ENCODE measurements at places on chromosomes 4 and X.

DNA sequence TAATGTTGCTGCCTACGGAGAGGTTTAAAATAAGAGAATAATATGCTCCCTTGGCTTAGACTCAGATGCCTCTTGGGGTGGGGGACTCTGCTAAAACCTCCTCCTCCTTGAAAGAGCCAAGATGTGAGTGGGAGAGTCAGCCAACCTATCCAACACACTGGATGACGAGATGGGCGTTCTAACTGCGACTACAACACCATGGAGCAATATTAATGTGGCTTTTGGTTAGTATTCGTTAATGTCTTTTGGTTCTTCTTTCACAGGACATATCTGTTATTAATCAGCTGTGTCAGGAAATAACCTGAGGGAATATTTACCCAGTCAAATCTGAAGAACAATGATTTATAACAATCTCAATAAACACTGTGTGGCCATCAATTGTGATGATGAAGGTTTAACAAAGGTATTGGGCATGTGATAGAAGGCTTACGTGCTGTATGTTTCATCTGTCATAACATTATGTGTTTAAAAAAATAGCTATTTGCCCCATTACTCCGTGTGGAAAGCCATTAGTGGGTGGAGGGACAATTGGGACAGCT lies 143.5 kb upstream of the FTHL17 start:
- DNase-seq: no peak

GRCh38 chr4:149638073-149638472 lies 177.6 kb downstream of the IQCM start:
- no peak for DNase-seq

- no peak for DNase-seq
Measured at GRCh38 chrX:133590703-133591505, 175.6 kb upstream of the GPC4 start.

DNA sequence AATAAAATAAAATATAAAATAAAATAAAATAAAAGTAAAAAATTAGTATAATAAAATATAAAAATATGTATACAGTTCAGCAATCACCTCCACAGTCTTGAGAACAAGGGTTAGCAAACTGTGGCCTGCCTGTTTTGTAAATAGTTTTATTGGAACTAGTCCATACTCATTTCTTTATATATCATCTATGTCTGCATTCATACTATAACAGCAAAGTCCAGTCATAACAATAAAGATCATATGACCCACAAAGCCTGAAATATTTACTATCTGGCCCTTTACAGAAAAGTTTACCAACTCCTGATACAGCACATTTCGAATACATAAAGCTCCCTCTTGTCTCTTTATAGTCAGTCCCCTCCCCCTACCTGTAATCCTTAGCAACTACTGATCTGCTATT lies 111.9 kb downstream of the SLC10A6 start:
- no peak for DNase-seq

GRCh38 chr4:86156531-86156930 lies 203.3 kb downstream of the MAPK10 start:
- no peak for DNase-seq

DNA sequence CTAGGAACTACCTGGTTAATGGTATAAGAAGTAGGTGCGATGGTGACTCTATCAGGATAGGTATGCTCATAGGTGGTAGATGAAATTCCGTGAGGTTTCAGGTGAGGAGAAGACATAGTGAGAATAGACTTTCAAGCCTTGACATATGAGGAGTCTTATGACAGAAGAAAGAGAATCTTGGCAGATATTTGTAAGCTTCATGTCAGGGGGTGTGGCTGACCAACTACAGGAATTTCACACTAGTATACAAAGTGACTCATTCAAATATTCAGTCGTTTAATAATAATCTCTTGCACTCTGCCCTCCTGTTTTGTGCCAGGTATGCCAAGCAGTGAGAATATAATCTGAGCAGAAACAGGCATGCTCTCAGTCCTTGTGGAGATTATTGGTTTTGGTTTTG lies 22.8 kb downstream of the PACRGL start:
- no peak for DNase-seq

GRCh38 chr4:124018383-124019317 lies 622.1 kb downstream of the SPRY1 start:
- no peak for DNase-seq

- no peak for DNase-seq
Measured at GRCh38 chr4:31291238-31291637, 571.1 kb downstream of the PCDH7 start.

GRCh38 chr4:117770269-117771102 lies 263.8 kb upstream of the NDST3 start:
- no peak for DNase-seq

DNA sequence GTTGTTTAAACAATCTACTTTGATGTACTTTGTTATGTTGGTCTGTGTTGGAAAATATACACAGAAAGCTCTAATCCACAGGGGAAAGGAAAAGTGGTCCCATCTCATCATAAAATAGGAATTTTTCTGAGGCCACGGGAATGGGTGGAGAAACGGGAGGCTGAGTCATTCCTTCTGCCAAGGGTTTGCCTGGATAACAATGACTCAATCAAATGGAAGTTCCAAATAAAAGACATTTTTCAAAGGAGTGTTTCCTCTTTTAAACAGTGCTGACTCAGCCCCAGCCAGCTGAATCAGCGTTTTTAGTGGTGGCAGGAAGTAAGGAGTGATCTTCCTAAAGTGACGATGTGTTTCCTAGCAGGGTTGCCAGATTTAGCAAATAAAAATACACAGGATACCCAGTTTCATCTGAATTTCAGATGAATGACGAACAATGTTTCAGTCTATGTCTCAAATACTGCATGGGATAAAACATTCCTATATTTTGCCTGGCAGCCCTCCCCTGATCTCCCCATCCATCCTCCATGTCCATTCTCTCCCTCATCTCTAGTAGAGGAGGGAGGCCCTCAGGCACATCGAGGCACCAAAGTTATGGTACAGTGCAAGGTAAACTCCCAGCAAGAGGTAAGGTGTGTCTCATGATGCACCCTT lies 345.4 kb upstream of the GATB start:
- DNase-seq: no peak

- DNase-seq: no peak
Measured at GRCh38 chr4:70676554-70677090, 10.3 kb upstream of the JCHAIN start.

- DNase-seq: no peak
Measured at GRCh38 chrX:56462389-56462788, 101.0 kb upstream of the UBQLN2 start.

DNA sequence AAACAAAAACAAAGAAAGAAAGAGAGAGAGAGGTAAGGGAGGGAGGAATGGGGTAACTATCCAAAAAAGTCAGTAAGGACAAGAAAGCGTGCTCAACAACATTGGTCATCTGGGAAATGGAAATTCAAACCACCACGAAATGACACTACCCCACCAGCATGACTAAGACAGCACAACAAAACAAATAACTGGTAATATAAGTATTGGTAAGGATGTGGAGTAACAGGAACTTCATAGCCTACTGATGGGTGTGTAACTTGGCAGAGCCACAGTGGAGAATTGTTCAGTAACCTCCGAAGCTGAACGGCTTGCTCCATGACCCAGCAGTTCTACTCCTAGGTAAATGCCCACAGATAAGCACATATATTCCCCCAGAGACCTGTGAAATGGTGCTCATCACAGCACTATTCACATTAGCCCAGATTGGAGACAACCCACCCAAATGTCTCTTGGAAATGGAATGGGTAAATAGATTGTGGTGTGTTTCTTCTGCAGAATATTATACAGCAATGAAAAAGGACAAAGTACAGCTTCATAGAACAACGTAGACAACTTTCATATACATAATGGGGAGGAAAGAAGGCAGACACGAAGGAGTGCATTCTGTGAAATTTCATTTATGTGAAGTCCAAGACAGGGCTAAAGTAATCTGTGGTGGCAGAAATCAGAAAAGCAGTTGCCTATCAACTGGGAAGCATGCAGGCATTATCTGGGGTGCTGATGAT lies 95.5 kb upstream of the ATP6AP2 start:
- DNase-seq: no peak

- DNase-seq: no peak
Measured at GRCh38 chr4:145871209-145871608, 67.4 kb downstream of the ZNF827 start.

DNA sequence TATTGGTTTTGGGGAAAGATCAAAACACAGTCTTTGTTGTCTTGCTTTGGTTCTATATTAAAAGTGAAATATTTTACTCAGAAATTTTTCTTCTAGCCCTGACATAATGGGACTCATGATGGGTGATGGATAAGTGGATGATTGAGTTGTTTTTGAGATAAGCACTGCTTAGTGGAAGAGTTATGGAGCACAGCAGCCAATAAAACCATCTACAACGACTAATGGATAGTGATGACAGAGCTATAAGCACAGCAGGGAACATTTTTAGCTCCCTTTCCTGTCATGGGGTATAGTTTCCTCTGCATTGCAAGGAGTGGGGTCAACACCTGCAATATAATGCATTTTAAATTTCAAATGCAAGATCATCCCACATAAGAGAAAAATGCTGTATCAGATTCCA lies 812.4 kb downstream of the STPG2 start:
- DNase-seq: no peak

- no peak for DNase-seq
Measured at GRCh38 chr4:135015771-135016170, 814.2 kb upstream of the PABPC4L start.

DNA sequence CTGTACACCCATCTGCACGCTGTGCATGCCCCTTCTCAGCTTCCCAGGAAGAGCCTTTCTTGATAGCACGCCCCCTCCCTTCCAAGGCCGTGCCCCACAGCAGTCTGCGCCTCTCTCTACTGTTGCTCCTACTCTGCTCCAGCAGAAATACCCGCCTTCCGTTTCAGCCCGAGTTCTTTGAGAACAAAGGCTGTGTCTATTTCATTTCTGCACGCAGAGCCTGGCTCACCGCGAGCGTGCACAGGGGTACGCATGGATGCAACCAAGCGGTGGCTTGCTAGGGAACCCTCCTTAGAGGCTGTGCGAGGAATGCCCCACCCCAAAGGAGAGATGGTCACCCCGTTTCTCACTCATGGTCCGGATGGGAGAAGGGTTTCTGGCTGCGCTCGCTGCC lies 485 bp downstream of the AADAT start:
- no peak for DNase-seq

GRCh38 chr4:7787067-7787466 lies 152.6 kb downstream of the AFAP1 start:
- no peak for DNase-seq

DNA sequence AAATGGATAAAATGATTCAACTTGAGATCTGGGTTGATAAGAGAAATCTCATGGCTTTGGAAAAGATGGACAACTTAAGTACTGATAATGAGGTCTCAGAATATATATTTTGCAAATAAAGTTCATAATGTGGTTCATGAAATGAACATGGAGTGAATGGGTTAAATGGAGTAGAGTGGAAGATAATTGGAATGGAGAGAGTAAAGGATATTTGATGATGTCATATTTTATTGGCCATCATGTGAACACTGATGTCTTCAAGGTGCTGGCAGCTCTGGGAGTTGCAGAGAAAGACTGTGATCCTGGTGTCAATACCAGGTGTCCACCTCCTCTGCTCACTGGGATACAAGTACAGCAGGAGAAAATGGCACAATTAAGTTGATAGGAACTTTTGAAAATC lies 133.9 kb upstream of the ZXDA start:
- no peak for DNase-seq

DNA sequence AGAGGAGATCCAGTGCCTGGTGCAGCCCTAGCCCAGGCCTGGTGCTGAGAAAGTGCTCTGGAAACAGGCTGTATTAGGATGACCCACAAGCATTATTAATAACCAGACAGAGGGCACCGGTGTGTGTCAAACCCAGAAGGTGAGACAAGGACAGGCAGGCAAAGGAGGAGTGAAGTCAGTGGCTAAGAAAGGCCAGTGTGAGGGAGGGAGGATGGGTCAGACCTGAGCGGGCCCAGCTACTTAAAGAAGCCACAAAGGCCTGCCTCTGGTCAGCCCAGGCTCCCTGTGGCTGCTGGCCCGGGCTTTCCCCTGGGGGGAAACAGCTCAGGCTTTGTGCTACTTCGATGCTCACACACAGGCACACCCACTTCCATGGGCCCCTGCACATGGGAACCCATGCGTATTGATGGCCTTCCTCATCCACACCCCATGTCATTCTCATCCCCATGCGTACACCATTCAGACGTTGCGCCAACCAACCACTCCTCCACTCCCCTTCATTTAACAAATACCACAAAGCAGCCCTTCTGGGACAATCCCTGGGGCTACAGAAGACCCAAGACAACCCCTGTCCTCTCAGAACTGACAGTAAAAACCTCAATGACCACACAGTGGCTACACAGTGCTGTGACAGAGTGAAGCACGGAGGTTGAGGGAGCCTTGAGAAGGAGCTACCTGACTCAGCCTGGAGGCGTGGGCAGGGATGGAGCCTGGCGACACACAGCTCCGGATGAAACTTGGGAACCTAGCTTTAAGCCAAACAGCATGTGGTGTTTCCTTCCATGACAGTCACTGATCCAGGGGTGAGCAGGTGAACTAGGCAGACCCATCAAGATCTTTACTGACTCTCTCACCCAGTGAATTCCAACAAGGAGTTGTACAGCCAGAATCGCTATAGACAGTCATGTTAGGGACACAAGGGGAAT lies 24.9 kb upstream of the MTM1 start:
- DNase-seq: no peak

- no peak for DNase-seq
Measured at GRCh38 chr4:8730681-8731080, 138.1 kb downstream of the CPZ start.

GRCh38 chr4:181859439-181859838 lies 383.8 kb upstream of the TENM3 start:
- DNase-seq: no peak

GRCh38 chr4:81923140-81923539 lies 450.7 kb downstream of the HNRNPD start:
- no peak for DNase-seq

DNA sequence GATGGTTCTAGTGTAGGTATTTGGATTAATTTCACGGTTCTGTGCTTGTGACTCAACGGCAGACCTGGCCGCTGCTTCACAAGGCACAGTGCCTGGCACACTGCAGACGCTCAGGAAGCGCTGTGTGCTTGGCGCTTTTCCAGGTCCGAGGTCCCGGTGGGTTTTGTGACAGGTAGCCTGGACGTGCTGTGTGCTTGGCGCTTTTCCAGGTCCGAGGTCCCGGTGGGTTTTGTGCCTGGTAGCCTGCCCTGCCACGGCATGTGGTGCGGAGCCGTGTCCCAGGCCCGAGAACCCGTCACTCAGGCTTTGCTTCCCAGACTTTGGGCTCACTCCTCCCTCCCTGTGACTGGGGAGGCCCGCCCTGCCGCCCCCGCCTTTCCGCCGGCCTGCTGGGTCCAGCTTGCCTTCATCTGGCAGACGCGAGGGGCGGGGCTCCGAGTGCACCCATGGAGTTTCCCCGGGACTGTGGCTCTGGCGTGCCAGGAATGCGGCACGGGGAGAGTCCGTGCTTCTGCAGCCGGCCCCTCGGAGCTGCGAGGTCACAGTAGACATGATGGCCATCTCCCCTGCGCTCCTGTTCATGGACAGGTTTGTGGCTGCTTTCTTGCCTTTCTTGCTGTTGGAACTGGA lies 44.2 kb downstream of the TBC1D14 start:
- no peak for DNase-seq

Data from stimulated activated CD8-positive, alpha-beta memory T cell treated with anti-CD3 and anti-CD28 coated beads, Interleukin-7, amount 100 ng/mL, for 1 hour (primary cell).